ENCODE measurements at places on chromosomes 5 and 9.

DNA sequence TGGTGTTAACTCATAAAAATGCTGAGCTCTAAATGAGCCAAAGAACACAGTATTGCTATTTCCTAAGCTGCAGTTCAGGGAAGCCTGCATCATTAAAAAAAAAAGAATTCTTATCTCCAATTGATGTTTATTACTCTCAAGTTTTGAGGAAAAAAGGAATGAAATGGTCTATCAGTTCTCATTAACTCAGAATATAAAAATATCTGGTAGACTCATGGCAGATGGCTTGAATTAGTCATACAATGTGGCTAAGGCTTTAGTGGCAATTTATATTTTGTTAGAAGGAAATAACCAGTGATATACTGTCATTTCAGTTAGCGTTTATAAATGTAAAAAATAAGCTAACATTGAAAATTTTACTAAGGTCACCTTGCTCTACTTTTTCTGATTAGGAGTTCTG, 1403.4 kb upstream of the C9orf72 start:
- DNase-seq: no peak

GRCh38 chr5:177447066-177447610, 524 bp downstream of the PRR7 start:
- DNase-seq: peak; percentile 85

DNA sequence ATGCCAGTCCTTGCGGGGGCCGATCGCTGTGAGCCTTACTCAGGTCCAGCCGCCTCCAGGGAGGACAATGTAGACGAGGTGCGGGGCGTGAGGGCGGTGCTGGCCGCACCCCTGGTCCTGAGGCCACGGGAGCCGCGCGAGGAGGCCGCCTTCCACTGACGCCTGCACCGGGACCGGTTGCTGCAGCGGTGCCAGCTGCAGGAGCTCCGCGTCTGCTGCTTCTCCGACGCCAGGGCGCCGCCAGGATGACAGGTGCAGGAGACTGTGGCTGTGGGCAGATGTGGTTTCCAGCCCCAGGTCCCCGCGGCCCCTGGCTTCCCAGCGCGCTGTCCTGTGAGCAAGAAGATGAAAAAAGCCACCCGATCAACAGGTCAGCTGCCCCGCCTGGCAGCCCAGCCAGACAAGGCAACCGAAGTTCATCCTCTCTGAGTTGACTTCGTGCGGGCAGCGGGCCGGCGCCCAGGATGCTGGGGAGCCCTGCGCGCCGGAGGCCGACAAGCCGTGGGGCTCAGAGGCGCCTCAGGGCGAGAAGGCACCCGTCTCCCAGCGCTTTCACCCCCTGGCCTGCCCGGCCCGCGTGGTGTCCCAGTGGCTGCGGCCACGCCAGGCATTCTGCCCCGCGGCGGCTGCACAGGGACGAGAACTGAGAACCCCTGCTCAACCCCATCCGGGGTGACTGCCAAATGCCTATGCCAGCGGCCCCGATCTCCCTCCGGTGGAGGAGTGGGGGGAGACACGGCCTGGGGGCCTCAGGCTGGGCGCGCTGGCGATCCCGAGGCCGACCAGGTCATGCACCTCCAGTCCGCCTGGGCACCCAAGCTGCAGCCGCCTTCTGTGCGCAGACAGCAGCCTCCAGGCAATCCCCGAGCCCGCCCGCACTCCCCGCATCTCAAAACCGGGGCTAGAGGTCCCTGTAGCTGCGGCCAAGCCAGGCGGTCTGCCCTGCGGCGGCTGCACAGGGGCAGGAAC, 43.4 kb upstream of the BICD2 start:
- DNase-seq: peak; percentile 34

DNA sequence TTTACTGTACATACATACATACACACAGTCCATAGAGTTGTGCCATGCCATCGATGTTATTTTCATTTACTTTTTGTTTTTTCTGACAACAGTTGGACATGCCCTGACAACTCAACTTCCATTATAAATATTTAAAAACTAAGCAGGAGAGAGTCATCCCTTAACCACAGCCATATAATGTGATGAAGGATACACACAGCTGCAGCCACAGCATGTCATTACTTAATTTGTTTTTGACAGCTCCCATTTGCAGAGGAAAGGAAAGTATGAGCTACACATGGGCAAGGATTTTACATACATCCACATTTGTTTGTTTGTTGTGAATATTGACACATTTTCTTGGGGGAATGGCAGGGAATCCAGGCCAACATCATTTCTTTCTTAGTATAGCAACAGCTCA, 91.5 kb upstream of the TUT7 start:
- DNase-seq: no peak

GRCh38 chr9:70490478-70490877, 76.0 kb upstream of the KLF9 start:
- DNase-seq: no peak

DNA sequence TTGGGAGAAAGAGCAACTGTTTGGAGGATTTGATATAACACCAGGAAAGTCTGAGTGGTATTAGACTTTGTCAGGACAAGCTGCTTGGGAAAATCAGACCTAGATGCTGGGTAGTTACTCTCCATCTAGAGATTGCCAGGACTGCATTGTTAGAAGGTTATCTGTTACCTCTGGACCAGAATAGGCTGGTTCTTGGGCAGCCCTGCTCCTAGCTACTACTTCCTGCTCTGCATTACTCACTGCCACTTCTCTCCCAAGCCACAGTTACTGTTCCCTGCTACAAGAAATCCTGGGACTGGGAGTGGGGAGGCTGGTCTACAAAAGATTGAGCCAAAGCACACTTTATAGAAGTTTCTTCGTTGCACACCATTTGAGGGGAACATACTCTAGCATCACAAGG, 95.5 kb upstream of the KCNN2 start:
- no peak for DNase-seq
